ENCODE measurements at places on chromosomes 6 and 20. TPM values are rescaled to one million over a fixed set of nuclear protein-coding genes. Genes with fewer than 3 reads are reported as not detected.

The MTFR2 gene
- polyA plus RNA-seq: 2.0 TPM

GRCh38 chr6:44058617-44059358 is 68.5 kb downstream of the MRPL14 start:
- DNase-seq: peak; percentile 28

DNA sequence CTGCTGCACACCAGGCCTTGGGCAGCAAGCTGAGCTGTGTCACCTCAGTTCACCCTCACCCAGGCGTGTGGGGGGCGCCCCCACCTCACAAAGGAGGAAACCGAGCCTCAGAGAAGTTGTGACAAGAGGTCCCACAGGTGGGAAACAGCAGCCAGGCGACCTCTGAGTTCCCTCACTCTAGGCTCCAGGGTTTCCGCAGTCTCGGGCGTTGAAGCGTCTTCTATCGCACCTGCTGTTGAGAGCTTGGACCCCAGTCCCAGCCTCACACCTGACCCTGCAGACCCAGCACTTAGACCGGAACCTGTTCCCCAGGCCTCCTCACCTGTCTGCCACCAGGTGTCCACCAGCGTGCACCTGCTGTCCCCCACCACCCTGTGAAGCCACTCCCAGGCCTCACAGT is 22.3 kb upstream of the APMAP start:
- DNase-seq: no peak

GRCh38 chr20:48904566-48905296 is 16.8 kb upstream of the ARFGEF2 start:
- peak; percentile 64 for DNase-seq
